ENCODE measurements at places on chromosomes 5 and 9.

DNA sequence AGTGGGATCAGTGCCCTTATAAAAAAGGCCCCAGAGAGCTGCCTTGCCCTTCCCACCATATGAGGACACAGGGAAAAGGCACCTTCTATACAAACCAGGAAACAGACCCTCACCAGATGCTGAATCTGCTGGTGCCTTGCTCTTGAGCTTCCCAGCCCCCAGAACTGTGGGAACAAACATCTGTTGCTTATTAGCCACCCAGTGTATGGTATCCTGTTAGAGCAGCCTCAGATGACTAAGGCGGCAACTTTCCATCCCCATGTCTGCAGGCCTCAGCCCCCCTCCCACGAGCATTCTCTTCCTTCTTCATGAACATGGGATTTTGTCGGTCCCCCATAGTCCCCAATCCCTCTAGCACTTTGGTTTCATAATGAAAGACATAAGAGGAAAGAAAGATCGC, 202.5 kb upstream of the GAS1 start:
- DNase-seq, result no peak

GRCh38 chr5:81247441-81247972, 14.4 kb downstream of the CKMT2 start:
- no peak for DNase-seq

DNA sequence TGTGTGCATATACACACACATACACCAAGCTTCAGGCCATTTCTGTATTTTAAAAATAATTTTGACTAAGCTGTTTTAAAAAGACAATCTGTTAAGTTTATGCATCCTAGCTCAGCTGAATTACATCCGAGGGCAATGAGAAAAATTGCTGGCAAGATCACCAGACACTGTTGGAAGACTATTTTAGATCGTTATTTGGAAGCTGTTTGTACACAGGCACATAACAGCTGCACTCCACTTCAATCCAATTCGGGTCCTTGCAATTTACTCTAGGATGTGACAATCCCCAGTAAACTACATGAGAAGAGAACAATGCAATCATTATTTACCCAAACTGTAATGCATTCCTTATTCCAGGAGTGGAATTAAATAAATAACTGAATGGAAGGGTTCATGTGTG, 79.3 kb upstream of the RASA1 start:
- no peak for DNase-seq

GRCh38 chr5:158419186-158419585, 560.2 kb upstream of the CLINT1 start:
- DNase-seq, result no peak

GRCh38 chr5:180109920-180110319, 38.4 kb upstream of the RNF130 start:
- DNase-seq, result no peak

All from RCC 7860 (cell line).